Pulmonary artery endothelial cell (primary cell): ENCODE measurements at places on chromosomes 2 and 18.
A peak's percentile ranks its signal among the peaks of the same experiment; 100 is the strongest.

DNA sequence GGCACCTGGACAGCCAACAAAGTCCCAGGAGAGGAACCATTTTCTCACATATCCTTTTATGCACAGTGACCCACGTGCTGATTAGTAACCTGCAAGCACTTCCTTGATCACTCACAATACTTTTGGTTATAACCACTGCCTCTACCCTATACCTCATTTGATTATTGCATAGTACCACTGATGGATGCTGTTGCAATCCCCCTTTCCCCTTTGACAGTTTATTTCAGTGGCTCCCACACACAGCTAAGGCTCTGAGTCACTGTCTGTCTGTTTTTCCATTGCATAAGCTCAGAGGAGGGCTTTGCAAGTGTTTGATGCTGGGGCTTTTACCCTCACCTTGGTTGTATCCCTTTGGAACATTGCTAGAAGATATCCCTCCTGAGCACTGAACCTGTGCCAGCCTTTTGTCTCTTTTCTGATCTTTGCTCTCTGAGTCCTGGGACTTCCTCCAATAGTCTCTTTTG, 101.7 kb upstream of the RBBP8 start:
- no peak for DNase-seq

GRCh38 chr2:84924173-84925106, 19.0 kb downstream of the TMSB10 start:
- peak; percentile 86 for DNase-seq

- no peak for DNase-seq
Observed at GRCh38 chr2:105428387-105429018, 29.7 kb upstream of the FHL2 start.

DNA sequence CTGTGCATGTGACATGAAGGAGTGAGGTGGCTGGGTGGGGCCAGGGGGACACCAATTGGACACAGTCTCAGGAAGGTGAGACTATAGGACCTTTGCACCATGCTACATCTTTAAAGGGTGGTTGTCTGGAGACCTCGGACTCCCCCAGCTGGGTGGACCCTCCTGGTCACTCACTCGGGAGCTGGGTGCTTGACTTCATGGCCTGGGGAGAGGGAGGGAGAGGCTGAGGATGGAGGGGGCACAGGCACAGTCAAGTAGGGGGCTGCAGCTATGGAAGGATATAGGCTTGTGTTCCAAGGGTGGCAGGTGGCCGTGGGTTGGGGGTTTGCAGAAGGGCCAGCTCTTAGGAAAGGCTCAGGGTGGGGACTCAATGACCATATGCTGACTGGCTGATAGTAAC, 7.1 kb upstream of the CELF4 start:
- DNase-seq = no peak
